Amygdala (tissue), 56 donors: ENCODE measurements at places on chromosomes 1 and 21.

- DNase-seq = no peak
Measured at GRCh38 chr1:87615901-87616300, 287.2 kb downstream of the LMO4 start.

- no peak for DNase-seq
Measured at GRCh38 chr1:204962742-204963632, 80.0 kb upstream of the CNTN2 start.

DNA sequence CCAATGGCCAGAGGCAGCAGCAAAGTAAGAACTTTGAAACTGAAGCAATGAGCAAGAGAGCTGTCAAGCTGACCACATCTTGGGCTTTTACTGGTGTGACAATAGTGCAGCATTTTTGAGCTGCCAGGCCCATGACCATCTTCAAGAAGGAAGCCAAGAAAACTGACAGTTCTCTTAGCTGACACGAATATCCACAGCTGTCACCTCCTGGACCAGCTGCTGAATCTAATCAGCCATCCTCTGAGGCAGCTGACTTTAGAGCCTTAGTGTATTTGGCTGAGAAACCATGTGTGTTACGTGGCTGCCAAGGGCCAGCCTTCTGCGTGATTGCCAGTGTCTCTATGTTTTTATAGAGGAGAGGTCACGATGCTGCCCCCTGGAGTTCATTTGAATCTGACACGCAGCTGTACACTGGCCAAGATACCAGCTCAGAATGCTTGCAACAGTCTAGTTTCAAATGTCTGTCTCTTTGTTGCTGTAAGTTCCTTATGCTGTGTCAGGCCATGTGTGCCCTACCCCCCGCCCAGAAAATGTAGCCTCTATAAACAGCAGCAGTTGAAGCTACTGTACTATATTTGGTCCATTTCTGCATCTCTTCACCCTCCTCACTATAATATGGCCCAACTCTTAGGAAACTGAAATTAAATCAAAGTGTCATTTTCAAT is 39.7 kb downstream of the PALMD start:
- DNase-seq = no peak

- DNase-seq = no peak
Measured at GRCh38 chr1:5428351-5428750, 563.9 kb downstream of the NPHP4 start.

DNA sequence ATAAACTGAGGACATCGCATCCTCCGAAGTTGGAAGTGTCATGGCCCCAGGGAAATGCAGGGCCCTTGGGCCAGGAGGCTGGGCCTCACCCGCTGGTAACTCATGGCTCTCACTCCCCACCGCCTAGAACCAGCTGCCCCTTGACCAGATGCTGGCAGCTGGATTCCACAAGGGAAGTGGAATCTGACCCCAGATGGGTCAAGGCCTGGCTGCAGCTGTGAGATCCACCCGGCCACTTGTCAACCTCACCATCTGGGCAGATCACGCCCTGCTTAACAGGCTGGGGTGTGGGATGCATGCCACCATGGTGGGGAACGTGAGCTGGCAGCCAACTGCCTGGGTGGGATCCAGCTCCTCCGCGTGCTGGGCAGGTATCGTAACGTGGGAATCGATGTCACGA is 25.5 kb downstream of the KCNAB2 start:
- DNase-seq = no peak

GRCh38 chr1:240562779-240563178 is 49.2 kb downstream of the GREM2 start:
- DNase-seq = no peak

DNA sequence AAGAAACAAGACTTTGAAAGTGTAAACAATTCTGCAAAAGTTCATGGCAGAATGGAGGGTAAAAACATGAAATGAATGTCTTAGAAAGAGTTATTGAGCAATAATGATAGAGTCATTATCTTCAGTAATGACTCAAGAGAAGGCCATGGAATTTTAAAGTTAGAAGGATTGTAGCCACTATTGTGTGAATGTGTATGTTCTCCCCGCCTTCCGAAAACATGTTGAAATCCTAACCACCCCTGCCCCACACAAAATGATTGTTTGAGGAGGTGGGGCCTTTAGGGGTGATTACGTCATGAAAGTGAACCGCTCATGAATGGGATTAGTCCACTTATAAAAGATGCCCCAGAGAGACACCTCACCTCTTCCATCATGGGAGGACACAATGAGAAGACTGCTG is 93.8 kb upstream of the CCDC190 start:
- no peak for DNase-seq

GRCh38 chr1:53340660-53341520 is 13.0 kb upstream of the LRP8 start:
- DNase-seq = no peak

- DNase-seq = no peak
Measured at GRCh38 chr1:29410476-29410875, 174.2 kb downstream of the PTPRU start.

DNA sequence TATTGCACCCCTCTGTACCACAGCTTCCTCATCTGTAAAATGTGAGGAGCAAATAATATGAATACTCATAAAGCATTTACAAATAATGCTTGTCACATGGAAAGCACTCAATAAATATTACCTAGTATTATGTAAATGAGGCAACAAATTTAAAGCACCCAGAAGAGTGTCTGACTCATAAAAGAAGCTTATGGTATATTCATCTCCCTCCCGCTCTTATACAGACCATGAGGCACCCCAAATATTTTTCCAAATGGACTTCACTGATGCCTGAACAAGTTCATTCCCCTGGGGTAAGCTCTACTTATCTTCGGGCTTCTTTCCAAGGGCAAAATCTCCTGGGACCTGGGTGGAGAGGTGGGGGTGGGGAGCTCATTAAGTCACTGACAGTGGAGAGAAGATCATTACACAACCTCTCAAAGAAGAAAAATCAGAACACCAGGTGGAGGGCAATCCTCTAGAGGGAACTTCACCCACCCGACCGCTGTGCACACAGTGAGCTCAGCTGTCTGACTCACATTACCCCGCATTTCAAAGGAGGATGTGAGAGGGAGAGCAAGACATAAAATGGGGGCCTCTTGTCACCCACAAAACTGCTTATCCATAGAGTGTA is 166.2 kb downstream of the ASTN1 start:
- no peak for DNase-seq

GRCh38 chr1:160189649-160190625 is at the start of gene CASQ1:
CASQ1 (plus strand) TSS chr1:160190575; CDS start chr1:160190752, 177 bp downstream.
- no peak for DNase-seq

- DNase-seq = no peak
Measured at GRCh38 chr1:167752219-167752985, 30.6 kb downstream of the MPZL1 start.

- no peak for DNase-seq
Measured at GRCh38 chr1:109257682-109258421, 8.5 kb downstream of the CELSR2 start.

DNA sequence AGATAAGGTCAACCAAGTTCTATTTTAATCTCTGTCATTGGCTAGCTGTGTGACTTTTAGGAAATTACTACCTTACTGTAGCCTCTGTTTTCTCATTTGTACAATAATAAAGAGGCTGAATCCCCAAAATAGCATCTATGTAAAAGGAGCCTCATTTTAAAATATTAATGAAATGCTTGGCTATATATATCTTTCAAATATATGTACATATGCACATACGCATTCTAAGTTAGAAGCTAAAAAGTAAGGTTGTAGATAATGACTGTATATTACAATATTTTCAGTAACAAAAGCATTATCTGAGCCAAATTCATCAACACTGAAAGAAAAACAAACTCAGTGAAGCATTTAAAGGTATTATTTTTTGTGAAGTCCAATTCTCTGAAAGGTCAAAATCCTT is 44.6 kb downstream of the TYW3 start:
- no peak for DNase-seq

DNA sequence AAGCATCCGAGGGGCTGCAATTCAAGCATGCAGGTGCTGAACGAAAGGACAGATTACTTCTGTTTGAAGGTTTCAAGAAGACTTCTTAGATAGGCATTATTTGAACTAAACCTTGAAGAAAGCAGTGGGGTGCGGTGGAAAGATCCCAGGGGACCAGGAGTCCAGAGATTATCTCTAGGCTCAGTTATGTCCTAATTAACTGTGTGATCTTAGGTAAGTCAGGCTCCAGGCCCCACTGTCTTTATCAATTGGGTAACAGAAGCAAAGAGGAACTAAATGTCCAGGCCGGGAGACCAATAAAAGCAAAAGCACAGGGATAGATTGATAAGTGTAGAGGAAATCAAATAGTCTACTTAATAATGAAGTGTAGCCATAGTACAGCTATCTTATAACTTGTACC is 72.9 kb upstream of the CDC42BPA start:
- no peak for DNase-seq

DNA sequence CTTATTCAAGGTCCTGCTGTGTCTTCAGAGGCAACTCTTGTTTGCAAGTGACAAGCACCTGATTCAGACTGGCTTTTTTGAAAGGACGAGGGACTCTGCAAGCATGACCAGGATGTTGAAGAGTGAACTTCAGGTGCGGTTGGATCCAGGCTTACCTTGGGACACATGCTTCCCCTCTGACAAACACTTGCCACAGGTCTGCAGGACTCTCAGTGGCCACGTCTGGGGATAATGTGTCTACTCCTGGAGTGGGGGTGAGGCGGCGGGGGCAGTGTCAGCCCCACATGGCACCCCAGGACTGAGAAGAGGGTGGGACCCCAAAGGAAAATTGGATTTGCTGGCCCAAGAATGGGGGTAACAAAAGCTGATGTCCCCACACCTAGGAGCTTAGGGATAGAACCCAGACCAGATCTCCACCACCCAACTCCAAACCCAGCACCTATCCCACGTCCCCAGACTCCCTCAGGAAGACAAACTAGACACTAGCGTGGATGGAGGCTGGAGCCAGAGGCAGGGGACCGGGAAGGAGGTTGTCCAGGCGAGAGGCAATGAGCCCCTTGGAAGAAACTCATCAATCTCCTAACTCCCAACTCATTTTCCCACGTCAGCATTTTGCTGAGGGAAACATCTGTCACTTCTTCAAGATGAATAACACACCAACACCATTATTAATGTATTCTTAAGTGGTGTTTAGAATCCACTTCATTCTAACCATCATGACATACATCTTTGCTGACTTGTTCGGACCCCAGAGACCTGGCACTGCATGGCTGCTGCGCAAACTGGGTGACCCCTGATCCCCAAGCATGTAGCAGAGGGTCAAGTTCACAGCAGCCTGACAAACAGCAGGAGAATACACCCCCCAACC is 32.0 kb upstream of the LAPTM5 start:
- DNase-seq = no peak

DNA sequence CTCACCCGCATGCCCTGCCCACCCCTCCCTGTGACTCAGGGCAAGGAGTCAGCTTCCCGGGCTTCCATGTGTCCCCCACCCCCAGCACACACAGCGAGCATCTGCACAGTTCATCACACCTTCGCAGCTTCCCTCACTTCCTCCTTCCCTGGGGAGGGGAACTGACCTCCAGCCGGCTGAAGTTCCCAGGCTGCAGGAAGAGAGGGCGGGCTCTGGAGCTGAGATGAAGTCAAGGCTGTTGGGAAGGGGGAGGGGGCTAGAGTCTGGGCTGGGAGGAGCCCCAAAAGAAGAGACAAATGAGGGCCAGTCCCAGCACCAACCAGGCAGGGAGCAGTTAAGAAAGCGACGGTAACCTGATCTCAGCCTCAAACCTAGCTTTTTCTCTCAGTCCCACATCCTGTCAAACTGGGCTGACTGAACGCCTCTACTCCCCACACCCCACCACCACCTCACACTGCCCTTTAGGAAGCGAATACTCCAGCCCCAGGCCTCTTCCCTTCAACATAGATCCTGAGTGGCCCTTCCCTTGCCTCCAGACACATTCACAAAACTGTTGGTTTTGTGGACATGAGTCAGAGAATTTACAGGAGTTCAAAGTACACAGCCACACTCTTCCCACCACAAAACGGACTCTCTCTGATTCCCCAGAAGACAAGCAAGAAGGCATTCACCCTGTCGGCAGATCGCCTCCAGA is 1.8 kb downstream of the RHOC start:
- no peak for DNase-seq

DNA sequence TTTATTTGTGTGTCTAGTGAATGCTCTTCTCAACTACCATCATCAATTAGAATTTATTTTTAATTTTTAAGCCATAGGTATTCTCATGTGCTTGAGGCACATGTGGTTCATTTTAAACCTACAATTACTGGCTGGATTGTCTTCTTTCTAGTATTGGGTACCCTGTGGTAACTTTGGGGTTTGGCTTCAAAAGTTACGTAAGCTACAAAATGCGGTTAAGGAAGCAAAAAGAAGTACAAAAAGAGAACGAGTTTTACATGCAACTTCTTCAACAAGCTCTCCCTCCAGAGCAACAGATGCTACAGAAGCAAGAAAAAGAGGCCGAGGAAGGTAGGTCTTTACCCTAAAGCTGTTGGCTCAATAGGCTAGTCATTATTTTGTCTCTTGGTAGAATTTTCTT is 25.8 kb downstream of the MACO1 start:
- DNase-seq = no peak

DNA sequence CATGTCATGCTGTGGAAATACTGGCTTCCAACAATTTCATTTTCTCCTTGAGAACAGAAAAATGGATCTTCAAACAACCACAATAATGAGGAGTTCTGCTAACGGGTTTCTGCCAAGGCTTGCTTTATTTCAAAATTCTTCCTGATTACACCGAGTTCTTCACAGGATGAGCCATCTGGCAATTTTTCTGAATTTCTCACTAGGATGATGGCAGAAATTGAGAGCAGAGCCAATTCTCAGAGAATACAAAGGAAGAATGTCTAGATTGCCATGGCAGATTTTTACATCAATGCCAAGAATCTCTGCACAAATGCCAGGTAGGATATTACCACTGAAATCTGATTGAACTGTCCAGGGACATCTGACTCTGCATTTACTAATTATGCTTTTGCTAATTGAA is 619.0 kb upstream of the CHRM3 start:
- no peak for DNase-seq

DNA sequence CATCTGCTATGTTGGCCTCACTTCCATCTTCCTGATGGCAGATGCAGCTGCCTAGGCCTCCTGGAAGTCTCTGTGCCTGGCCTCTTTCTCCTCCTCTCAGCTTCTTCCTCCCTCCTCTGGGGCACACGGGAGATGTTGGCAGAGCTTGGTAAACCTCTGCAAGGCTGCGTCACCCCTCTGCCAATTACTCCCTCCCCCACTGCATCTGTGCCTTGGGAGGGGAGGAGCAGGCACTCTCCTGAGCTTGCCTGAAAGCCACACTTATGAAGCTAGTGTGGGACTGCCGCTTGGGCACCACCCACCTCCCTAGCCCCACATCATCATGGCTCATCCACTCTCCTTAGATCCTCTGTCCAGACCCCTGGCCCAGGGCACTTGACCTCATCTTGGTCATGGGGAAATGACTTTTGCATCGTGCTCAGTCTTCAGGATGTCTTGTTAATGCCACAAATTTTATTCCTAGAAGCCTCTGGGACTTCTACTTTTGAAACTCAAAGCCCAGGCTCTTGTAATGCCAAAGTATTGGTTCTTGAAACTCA is 7.3 kb upstream of the TMEM51 start:
- DNase-seq = no peak

- DNase-seq = no peak
Measured at GRCh38 chr1:86471291-86471690, 2.6 kb downstream of the CLCA1 start.

DNA sequence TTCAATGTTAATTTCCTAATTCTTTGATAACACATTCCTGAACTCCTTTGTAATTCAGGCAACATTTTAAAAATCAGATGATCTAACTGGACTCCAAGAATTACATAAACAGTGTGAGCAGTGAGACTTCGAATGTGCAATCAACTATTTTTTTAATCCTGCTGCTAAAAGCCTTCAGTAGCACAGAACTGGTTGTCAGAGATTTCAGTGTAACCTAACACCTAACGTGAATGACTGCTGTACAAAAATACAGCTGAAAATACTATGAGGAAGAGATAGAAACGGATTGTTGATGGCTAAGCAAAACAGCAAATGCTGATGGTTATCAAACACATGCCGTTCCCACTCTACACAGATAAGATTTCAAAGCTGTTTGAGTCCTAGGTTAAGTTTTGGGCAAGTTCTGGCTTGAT is 46.1 kb downstream of the APP start:
- no peak for DNase-seq
